Activated naive CD8-positive, alpha-beta T cell treated with anti-CD3 and anti-CD28 coated beads, Interleukin-2, amount 10 ng/mL, durations not matched to agents 7 days and 5 days (primary cell): ENCODE measurements at places on chromosomes 5 and 9. TPM values are rescaled to one million over a fixed set of nuclear protein-coding genes. Genes with fewer than 3 reads are reported as not detected.
A peak's percentile ranks its signal among the peaks of the same experiment; 100 is the strongest.

The CERCAM gene
- 3.7 TPM for total RNA-seq

GRCh38 chr9:76516871-76517270 lies 57.9 kb downstream of the GCNT1 start:
- peaks cover 18% of the 10 kb centered on the region for H3K27me3 ChIP-seq
- H3K4me1 ChIP-seq, result peaks cover 1% of the 10 kb centered on the region
- no peak overlapping the region for H3K4me3 ChIP-seq
- H3K36me3 ChIP-seq, result no peaks in the 10 kb centered on the region
- no peak for DNase-seq
- H3K27ac ChIP-seq, result no peak overlapping the region

The MEGF9 gene
- 10.3 TPM for total RNA-seq

GRCh38 chr5:175230299-175230698 lies 213.7 kb downstream of the DRD1 start:
- no peaks in the 10 kb centered on the region for H3K4me1 ChIP-seq
- H3K27me3 ChIP-seq, result peaks cover 7% of the 10 kb centered on the region
- H3K27ac ChIP-seq, result no peak overlapping the region
- no peak overlapping the region for H3K4me3 ChIP-seq
- DNase-seq, result no peak
- no peaks in the 10 kb centered on the region for H3K36me3 ChIP-seq

- H3K4me3 ChIP-seq, result no peak overlapping the region
- no peaks in the 10 kb centered on the region for H3K4me1 ChIP-seq
- no peaks in the 10 kb centered on the region for H3K36me3 ChIP-seq
- H3K27ac ChIP-seq, result no peak overlapping the region
Observed at GRCh38 chr9:79917421-79917820, 345.7 kb downstream of the TLE4 start.

DNA sequence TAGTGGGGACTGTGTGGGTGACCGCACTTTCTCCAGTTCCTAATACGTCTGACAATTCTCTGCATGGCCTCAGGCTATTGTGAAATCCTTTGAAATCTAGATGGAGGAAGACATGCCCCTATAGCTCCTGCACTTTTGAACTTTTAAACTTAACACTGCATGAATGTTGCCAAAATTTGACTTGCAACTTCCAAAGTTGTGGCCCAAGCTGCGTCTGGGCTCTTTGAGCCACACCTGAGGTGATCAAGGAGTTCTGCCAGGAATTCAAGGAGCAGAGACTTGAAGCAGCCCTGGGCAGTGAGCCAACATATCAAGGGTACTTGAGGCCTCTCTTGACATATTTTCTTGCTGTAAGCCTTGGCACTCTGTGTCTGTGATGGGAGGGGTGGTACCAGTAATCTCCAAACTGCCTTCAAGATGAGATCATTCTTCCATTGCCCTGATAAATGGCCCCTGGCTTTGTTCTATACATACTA lies 1336.1 kb upstream of the CDH9 start:
- no peaks in the 10 kb centered on the region for H3K4me1 ChIP-seq
- no peaks in the 10 kb centered on the region for H3K36me3 ChIP-seq

DNA sequence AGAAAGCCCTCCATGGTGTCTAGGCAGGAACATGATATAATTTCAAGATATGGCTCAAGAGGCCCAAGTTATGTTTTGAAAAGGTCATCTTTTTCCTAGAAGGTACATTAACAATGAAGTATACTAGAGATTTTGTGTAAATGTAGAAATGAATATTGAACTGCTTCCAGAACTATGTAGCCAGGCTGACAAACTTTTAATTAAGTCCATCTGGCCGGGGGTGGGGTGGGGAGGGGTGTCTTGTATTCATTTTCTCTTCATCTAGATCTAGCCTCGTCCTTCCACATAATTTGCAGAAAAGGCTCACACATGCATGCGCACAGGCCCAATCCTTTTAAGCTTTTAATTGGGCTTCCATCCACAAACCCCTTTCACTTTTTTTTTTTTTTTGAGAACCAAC lies 323.3 kb downstream of the ARL15 start:
- H3K27ac ChIP-seq, result no peak overlapping the region
- no peak overlapping the region for H3K4me3 ChIP-seq
- H3K27me3 ChIP-seq, result no peaks in the 10 kb centered on the region
- no peak for DNase-seq
- peaks cover 4% of the 10 kb centered on the region for H3K36me3 ChIP-seq
- H3K4me1 ChIP-seq, result no peaks in the 10 kb centered on the region

The TLX3 gene
- not detected for total RNA-seq

DNA sequence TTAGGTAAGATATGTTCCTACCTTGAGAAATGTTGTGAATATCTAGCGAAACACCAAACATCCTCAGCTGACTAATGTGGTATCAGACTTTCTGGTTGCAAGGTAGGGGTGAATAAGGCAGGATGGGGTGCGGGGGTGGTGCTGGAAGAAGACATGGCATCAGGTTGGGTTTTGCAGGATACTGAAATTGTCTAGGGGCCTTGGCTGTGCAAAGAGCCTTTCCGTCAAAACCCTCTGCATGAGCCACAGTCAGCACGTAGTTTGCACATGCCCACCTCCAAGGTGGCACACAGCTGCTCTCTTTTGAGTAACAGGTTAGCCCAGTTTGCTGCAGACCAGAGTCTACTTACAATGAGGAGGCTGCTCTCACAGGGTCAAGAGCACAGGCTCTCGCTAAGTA lies 42.0 kb downstream of the SFXN1 start:
- peak overlapping the region; percentile 78 for H3K4me3 ChIP-seq
- H3K4me1 ChIP-seq, result peaks cover 76% of the 10 kb centered on the region
- H3K36me3 ChIP-seq, result peaks cover 70% of the 10 kb centered on the region
- H3K27ac ChIP-seq, result peak overlapping the region; percentile 93
- no peak for DNase-seq
- H3K27me3 ChIP-seq, result no peaks in the 10 kb centered on the region

- H3K27me3 ChIP-seq, result peaks cover 46% of the 10 kb centered on the region
- H3K4me1 ChIP-seq, result peaks cover 8% of the 10 kb centered on the region
- no peak overlapping the region for H3K4me3 ChIP-seq
- DNase-seq, result no peak
Observed at GRCh38 chr9:132823370-132824145, 54.5 kb downstream of the AK8 start.

DNA sequence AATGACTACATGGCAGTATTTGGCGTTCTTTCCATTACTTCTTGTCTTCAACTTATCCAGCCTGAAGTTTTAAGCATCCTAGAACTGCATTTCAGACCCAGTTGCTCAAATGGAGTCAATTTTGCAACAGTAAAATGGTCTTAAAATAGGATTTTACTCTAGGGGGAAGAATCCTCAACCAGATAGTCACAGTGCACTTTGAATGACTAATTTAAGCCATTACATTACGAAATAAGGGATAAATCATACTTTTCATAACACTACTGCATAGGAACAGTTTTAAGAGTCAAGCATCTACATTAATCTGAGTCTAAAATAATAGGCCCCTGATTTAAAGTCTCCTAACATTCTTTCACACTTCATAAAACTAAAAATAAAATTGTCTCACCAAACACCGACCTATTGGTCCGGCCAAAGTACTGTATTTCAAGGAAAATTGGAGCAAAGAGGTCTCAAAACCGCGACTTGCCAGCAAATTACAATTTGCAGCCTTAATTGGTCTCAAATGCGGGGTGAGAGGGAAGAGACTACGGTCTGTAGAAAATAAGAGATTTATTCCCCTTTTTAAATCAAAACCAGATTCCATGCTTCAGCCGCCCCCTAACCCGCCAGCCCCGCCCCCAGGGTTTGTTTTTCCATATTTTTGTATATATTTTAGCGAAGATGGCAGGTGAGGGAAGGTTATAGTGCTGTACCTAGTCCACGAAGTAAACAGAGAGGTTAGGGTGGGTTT lies 1.2 kb upstream of the SMARCA2 start:
- H3K4me3 ChIP-seq, result peak overlapping the region; percentile 98
- H3K36me3 ChIP-seq, result peaks cover 2% of the 10 kb centered on the region
- no peaks in the 10 kb centered on the region for H3K27me3 ChIP-seq
- H3K27ac ChIP-seq, result no peak overlapping the region
- peaks cover 27% of the 10 kb centered on the region for H3K4me1 ChIP-seq

GRCh38 chr9:130196643-130197042 lies 24.4 kb downstream of the NCS1 start:
- H3K4me1 ChIP-seq, result peaks cover 2% of the 10 kb centered on the region
- H3K27ac ChIP-seq, result no peak overlapping the region
- DNase-seq, result no peak

GRCh38 chr9:76297721-76298239 lies 96.4 kb downstream of the RFK start:
- H3K4me3 ChIP-seq, result no peak overlapping the region
- no peak overlapping the region for H3K27ac ChIP-seq
- no peaks in the 10 kb centered on the region for H3K36me3 ChIP-seq
- DNase-seq, result no peak

DNA sequence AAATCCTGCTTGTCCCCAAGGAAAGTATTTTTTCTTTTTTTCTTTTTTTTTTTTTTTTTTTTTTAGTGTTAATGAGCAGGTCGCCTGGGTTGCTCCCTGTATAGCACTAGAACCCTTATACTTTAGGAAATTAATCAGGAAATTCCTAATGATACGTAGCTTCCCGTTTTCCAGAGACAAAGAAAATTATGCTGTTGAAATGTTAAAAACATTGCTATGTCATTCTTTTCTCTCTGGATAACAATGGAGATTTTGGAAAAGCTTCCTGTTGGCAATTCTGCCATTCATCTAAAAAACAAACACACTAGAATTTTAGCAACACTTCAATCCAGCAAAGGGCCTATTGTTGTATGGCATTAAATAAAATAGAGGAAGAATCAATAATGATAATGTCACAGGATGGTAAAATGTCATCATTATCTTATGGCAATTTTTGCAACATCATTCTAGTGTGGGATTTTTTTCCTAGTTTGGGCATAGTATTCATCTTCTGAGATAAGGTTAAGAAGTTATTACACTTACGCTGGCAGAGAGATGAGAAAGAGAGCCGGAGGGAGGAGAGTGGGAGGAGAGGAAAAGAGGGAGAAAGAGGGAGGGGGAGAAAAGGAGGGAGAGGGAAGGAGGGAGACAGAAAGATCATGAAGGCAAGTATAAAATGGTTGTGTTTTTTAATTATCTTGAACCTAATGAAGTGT lies 315.8 kb upstream of the PDE4D start:
- no peaks in the 10 kb centered on the region for H3K36me3 ChIP-seq
- no peaks in the 10 kb centered on the region for H3K4me1 ChIP-seq
- H3K27ac ChIP-seq, result no peak overlapping the region
- DNase-seq, result no peak

The LHX3 gene
- total RNA-seq, result not detected

DNA sequence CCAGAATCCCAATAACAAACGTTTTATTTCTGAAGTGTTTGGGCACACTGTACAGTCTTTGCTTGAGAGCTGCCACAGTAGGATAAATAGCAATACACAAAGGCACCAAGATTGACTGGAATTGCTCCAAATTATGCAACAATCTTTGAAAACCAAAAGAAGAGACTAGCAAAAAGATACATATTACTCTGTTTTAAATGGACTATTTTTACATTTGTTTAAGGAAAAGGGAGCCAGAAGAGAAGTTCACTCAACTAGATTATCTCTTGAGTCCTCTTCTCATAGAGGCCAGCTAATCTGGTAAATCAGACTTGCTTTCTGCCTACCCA lies 385.0 kb upstream of the SLC30A5 start:
- DNase-seq, result no peak
- H3K27me3 ChIP-seq, result no peaks in the 10 kb centered on the region
- no peaks in the 10 kb centered on the region for H3K36me3 ChIP-seq
- no peak overlapping the region for H3K4me3 ChIP-seq

GRCh38 chr5:55969956-55970355 lies 24.8 kb downstream of the IL6ST start:
- H3K27me3 ChIP-seq, result no peaks in the 10 kb centered on the region
- H3K4me1 ChIP-seq, result peaks cover 17% of the 10 kb centered on the region
- DNase-seq, result no peak

- H3K27me3 ChIP-seq, result peaks cover 9% of the 10 kb centered on the region
- no peak overlapping the region for H3K4me3 ChIP-seq
- no peak overlapping the region for H3K27ac ChIP-seq
- DNase-seq, result no peak
- H3K36me3 ChIP-seq, result no peaks in the 10 kb centered on the region
- H3K4me1 ChIP-seq, result peaks cover 5% of the 10 kb centered on the region
Observed at GRCh38 chr5:149030838-149031397, 31.9 kb downstream of the SH3TC2 start.

DNA sequence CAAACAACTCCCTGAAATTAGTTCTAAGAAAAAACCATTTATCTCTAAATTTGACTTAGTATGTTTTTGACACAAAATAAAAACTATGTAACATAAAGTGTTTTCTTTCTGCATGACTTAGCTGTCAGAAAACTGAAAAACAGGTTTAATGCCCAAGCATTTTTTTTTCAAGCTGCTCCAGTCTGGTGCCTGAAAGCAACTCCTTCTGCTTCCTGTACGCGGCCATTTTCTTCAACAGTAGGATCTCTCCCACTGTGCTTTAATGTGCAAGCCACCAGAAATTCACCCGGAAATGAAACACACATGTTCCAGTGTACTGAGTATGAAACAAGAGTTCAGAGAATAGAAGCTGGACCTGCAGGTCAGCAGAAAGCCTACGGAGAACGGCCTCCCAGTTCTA lies 161.2 kb downstream of the MED27 start:
- no peak overlapping the region for H3K27ac ChIP-seq
- no peak for DNase-seq
- H3K27me3 ChIP-seq, result no peaks in the 10 kb centered on the region
- peaks cover 4% of the 10 kb centered on the region for H3K36me3 ChIP-seq
- peaks cover 3% of the 10 kb centered on the region for H3K4me1 ChIP-seq

DNA sequence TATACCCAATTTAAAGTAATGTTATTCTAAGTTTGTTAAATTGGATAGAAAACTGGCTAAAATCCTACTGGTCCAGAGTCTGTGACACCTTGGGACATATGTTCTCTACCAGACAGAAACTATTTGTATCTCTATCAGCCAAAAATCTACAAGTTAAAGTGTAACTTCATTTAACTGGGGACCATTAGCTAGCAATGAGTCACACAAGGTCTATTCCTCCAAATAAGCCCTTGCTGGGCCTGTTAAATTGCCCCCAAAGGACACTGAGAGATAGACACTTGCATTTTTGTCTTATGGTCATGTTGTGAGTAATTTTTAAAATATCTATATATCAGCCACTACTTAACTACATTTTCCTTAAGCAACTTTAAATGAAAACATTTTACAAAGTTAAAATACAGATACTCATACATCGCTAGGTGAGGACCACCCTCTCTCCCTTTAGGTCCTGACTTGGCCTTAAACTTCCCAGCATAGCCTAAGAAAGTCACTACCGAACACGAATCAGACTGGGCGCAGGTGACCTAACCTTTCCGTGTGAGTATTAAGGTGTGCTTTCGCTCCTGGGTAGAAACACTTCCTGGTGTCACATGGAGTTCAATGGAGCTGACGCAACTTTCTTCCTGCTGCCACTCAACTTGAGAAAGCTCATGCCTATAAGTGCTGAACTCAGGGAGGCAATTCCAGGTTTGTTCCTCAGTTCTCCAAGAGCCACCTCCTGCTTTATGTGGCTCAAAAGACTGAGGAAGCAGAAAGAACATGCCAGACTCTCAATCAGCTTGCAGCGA lies 249.1 kb downstream of the DIRAS2 start:
- no peaks in the 10 kb centered on the region for H3K36me3 ChIP-seq
- H3K4me3 ChIP-seq, result no peak overlapping the region
- peaks cover 8% of the 10 kb centered on the region for H3K27me3 ChIP-seq
- DNase-seq, result no peak
